ENCODE measurements at places on chromosomes 11 and 22.

- DNase-seq, result no peak
These were observed 154.4 kb upstream of the FAT3 start for GRCh38 chr11:92070026-92070889.

DNA sequence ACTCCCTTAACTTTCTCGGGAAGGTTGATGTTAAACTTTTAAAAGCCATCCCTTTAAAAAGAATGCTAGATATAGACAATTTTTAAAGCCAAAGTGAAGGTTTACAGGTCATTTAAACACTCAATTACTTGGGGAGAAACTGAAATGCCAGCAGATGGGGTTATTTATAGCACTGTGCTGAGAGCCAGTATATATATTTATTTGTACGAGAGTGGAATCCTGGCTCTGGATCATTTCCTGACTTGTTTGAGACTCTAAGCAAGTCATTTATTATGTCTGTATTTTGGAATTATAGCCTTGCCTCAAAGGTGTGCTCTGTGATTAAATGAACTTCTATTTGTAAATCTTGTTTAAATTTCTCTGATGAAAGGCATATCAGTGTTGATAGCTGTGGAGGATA lies 6.8 kb upstream of the ZBED5 start:
- no peak for DNase-seq

DNA sequence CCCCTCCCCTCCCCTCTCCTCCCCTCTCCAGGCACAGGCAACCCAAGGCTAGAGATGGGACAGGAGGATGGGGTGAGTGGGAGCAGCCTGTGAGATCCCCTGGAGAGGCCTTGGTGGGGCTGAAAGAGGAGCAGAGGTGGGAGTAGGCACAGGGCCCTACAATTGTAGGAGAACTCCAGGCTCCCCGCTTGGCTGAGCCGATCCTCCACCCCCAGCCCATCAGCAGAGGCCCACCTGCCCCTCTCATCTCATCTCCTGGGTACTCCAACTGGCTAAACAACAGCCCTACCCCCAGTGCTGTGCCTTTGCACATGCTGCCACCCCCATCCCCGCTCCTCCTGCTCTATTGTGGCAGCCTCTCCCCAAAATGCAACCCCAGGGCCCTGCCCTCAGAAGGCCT lies 52.0 kb upstream of the A4GALT start:
- no peak for DNase-seq

GRCh38 chr11:93652161-93652597 lies 9.3 kb upstream of the CEP295 start:
- DNase-seq, result peak; percentile 40

GRCh38 chr11:8356216-8356615 lies 92.5 kb upstream of the LMO1 start:
- no peak for DNase-seq

GRCh38 chr11:131811383-131811782 lies 441.0 kb downstream of the NTM start:
- peak; percentile 18 for DNase-seq

- DNase-seq, result no peak
These were observed 50.9 kb upstream of the LINC01488 start for GRCh38 chr11:69430566-69430965.
